ENCODE measurements at places on chromosomes 4 and X. TPM values are rescaled to one million over a fixed set of nuclear protein-coding genes. Genes with fewer than 3 reads are reported as not detected.

Gene PCGF3
- 46.5 TPM for total RNA-seq

DNA sequence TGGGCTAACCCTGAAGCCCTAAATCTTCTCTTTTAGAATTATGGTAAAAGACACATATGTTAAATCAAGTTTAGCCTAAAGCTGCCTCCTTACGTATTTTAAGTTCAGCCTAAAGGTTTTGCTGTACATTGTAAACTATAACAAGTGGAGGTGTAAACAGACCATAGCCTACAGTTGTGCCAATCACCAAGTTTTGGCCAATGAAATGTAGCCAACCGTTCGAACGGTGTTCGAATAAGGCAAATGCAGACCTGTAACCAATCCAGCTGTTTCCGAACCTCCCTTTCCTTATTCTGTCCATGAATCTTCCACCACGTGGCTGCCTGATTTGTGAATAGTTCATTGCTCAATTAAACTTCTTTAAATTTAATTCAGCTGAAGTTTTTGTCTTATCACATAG lies 52.1 kb upstream of the TBC1D9 start:
- no peak for ATAC-seq

Gene CXCR3
- not detected for total RNA-seq

GRCh38 chrX:39716401-39716800 lies 381.4 kb downstream of the BCOR start:
- no peak for ATAC-seq

DNA sequence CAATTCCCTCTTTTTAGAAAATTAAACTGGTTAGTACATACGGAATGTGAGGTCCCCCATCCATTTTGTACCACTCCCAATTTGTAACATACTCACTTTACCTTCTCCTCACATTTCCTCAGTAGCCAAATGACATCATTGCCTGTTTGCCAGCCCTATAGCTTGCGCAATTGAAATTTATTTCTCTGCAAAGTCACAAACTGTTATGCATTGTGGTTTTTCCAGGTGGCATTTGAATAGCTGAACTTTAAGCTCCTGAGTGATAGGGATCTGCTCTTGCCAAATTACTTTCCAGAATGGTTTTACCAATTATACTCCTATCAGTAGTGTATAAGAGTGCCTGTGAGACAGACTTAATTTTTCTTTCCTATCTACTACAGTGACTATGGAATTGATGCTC lies 7.7 kb downstream of the COL4A5 start:
- ATAC-seq, result no peak
